ENCODE measurements at places on chromosomes 3 and 15.

DNA sequence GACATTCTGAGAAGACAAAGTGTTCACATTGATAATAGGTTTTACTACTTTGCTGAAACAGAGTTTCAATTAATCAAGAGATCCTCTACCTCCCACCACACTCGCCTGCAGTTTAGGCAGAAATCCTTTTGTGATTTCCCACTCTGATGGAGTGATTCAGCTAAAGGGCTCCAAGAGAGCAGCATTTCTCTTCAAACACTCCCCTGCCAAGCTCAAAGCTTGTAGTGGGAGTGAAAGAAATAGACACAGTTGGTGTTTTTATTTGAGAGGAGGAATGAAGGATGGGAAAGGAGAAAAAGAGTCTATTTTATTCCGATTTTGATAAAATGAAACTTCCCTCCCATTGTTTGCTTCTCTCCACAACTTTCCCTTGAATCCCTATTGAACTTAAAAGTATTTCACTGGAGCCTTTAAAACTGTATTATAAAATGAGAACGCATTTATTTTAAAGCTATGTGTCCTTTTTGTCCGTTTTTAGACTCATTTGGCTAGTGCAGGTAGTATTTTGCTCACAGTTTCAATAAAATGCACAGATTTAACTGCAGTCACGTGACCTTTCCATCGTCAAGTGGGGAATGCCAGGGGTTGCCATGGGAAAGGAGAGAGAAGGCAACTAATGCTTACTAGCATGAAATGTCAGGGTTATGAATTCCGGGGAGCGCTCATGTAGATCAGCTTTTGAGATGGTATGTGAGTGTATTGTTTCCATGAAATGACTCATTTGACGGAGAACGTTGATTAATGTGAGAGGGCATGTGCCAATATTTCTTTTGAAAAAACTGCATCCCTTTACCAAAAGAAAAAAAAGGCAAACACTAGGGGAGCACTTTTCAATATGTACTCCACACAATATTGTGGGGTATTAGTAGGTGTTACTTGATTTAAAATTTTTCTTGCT, 7.7 kb upstream of the OSBPL11 start:
- DNase-seq = no peak

- DNase-seq = no peak
Observed at GRCh38 chr3:88626456-88627120, 476.8 kb downstream of the C3orf38 start.

GRCh38 chr3:51681453-51681852, 10.4 kb downstream of the TEX264 start:
- DNase-seq = no peak

- DNase-seq = no peak
Observed at GRCh38 chr3:40464339-40465110, 7.4 kb downstream of the RPL14 start.

GRCh38 chr3:61832375-61833229, 271.2 kb downstream of the PTPRG start:
- no peak for DNase-seq

- DNase-seq = no peak
Observed at GRCh38 chr3:178059119-178059518, 477.1 kb upstream of the KCNMB2 start.

DNA sequence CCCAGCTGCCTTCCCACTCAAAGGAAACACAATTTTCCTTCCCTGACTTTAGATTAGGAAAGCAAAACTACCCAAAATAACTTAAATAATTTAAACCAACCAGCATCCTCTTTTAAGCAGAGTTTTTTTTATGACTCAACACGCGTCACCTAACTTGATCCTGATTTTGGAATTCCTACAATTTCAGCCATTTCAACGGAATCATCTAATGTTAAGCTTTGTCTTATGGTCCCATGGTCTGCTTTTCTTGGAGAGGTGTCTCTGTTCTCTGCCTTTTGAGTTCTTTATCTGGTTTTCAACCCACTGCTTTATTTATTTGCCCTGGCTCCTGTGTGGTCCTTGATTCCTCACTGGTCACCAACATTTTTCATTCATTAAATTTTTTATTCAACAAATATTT, 219.2 kb upstream of the ARHGEF26 start:
- DNase-seq = no peak

- no peak for DNase-seq
Observed at GRCh38 chr15:53976844-53977392, 1.3 kb upstream of the UNC13C start.

Measured in germinal center (tissue), 1 donor.